ENCODE measurements at places on chromosomes 16 and 17.
A peak's percentile ranks its signal among the peaks of the same experiment; 100 is the strongest.

GRCh38 chr16:30430428-30430970 is 669 bp upstream of the DCTPP1 start:
- no peak for DNase-seq

GRCh38 chr16:67150833-67151396 is at the start of gene B3GNT9:
B3GNT9 (minus strand) TSS chr16:67150998; CDS start chr16:67150485, 513 bp downstream.
- peak; percentile 85 for DNase-seq

DNA sequence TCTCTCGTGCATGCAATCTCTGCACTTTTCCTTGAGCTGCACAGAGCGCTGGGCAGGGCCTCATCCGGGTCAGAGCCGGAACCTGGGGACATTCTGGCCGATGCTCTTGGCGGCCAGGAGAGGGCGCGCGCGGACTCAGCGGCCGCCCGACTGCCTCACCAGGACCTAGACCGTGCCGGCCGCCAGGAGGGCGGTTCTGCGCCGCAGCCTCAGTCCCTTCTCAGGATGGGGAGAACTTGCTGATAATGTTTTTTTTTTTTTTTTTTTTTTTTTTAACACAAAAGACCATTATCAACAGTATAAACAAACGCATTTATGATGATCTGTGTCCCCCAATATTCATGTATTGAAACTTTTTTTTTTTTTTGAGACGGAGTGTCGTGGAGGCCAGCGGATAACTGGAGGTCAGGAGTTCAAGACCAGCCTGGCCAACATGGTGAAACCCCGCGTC is 8.1 kb upstream of the FLYWCH2 start:
- DNase-seq = peak; percentile 74

- DNase-seq = no peak
Measured at GRCh38 chr16:58732545-58733247, 1.4 kb downstream of the GOT2 start.

- no peak for DNase-seq
Measured at GRCh38 chr16:3829631-3830536, 50.6 kb downstream of the CREBBP start.

DNA sequence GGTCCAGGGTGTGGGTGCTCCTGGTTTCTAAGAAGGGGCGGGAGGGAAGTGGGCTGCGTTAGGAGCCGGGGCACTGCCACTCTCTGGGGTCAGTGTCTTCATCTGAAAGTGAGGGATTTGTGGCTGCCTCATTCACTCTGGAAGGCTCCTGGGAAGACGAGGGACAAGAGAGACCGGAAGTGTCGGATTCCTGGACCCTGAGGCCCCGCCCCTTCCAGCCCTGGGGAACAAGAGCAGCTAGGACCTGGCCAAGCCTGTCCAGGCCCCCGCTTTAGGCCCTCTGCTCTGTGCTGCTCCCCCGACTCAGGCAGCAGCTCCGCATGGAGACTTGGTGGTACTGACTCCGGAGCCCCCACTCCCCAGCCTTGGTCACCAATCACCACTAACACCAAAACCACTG is 6.5 kb downstream of the LGALS3BP start:
- DNase-seq = no peak

DNA sequence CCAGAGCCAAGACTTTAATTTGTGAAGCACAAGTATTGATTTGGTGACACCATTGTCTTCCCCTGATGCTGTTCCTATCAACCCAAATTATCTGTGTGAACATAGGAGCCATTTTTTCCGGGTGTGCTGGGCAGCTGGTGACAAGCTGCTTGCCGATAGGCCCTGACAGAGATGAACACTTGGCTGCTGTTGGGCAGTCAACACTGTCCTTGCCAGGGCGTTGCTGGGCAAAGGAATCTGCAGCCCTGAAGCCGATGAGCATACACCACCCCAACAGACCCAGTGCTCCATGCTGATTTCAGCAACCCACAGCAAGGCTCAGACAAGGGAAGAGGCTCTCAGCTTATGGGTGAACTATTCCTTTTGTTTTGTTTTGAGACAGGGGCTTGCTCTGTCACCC is 105.4 kb downstream of the YPEL2 start:
- no peak for DNase-seq

DNA sequence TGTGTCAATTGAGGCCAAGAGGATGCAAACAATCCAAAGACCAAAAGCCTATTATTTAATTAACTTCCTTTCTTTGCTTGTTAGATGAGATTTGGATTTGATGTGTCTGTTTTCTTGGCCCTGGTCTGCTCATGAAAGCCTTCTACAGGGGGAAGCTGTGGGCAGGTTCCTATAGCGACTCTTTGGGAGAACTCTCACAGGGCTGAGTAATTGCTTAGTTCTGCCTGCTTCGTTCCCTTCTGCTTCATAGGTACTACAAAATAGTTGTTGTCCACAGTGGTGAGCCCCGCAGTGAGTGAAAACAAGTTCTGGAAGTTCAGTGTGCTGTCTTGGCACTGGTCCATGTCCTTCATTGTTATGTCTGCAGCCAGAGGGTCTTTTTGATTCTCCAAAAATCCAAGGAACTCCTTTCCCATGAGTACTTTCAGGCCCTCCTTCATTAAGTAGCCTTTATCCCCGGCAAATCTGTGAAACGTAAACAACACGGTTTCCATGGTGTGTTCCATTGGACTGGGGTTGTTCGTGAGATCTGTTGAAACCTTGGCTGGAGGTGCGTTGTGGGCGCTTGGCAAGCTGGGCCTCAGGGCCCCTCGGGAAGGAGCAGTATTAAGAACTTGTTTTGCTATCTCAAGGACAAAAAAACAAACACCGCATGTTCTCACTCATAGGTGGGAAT is 30.0 kb upstream of the ANKRD40CL start:
- DNase-seq = no peak

- peak; percentile 61 for DNase-seq
Measured at GRCh38 chr17:48351911-48352332, 78.1 kb downstream of the SKAP1 start.

DNA sequence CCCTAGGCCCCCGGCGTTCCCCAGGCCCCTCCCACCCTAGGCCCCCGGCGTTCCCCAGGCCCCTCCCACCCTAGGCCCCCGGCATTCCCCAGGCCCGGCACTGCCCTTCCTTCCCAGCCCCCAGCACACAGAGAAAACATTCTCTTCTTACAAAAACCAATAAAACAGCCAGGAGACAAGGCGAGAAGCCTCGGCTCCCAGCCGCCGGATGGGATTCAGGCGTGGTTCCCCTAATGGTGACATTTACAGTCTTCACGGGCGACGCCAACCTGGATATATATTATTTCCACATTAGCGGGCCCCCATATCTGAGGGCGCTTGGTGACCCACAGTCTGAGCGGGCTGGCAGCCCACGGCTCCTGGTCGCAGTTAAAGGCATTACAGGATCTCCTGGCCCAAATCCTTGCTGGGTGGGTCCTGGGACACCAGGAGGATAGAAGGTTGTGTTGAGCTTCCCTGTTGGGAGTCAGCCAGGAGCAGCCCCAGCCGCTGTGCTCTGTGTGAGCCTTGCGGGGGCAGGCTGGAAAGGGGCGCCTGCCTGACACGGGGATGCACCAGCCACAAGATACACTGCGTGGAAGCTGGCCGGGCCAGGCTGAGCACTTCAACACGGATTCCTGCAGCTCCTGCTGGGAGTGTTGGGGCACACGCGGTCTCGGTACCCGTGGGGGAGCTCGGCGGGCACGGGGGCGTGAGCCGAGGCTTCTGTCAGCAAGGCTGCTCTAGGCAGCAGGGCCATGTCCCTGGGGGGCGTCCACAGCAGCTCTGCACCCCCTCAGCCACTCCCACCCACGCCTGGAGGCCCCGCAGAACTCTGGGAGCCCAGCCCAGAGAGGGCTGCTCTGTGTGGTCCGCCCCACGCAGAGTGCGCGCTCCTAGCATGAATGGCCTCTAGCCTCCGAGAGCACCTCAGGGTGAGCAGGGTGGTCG is 83.7 kb downstream of the LMF1 start:
- no peak for DNase-seq

DNA sequence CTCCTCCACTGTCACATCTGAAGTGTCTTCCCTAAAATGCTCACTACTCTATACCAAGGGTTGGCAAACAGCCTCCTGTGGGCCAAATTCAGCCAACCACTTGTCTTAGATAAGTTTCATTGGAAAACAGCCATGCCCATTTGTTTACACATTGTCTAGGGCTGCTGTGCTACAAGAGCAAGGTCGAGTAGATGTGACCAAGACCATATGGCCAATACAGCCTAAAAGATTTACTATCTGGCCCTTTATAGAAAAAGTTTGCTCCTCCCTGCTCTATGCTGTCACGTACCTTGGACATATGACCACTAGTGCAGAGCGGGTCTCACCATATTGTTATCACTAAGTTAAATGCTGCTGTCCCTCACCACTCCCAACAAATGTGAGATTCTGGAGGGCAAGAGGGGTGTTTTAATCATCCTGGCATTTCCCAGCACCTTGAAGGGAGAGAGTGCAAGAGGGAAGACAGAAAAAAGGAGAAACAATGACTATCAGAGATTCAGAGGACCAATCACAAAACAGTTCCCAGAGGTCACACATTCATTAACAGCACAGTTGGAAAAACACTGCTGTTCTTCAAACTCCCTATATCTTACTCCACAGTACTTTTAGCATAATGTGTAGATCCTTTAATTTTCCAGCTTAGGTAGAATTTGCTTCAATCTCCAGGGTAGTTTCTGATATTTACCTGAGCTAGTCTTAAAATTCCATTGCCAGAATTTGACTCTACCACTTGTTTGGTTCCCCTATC is 13.2 kb downstream of the LSM12 start:
- DNase-seq = no peak

DNA sequence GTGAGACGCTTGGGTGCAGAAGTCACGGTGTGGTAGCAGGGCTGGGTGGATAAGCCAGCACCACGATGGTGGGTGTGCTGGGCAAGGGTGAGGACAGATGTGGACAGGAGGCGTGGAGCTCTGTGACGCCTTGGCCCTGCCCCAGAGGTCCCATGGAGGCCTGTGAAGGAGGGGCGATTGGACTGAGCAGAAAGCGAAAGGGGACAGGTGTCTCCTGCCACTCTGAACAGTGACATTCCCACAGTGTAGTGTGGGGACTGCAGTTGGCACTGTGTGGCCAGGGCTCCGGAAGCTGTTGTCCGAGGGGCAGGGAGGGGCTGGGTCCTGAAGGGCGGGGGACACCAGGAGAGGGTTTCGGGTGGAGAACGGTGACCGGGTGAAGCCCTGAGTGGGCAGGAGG is 7.3 kb downstream of the TBC1D24 start:
- DNase-seq = no peak

DNA sequence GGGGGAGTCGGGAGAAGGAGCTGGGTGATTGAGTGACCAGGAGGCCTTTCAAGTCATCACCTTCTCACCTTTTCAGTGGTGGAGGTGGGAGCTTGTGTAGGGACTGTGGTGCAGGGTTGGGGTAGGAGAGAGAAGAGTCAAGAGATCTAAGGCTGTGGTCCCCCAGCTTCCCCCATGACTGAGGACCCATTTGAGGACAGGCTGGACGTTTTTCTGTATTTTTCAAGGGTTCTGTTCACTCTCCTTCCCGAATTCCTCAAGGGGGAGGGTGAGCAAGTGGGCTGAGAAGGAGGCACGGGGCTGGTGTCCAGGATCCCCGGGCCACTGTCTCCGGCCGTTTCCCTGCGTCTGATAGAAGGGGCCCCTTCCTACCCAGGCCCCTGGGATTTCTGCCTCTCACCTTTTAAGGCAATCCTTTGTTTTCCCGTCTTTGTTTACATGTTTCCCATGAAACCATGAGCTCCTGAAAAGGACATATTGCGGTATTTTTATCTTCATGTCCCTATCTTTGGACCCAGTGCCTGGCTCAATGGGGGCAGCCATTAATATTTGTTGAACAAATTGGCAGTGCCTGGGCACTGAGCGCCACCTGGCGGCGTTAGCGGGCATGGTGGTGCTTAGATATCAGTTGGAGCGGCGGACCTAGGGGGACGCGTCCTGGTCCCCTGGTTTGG is 9.2 kb upstream of the CD300A start:
- peak; percentile 47 for DNase-seq

DNA sequence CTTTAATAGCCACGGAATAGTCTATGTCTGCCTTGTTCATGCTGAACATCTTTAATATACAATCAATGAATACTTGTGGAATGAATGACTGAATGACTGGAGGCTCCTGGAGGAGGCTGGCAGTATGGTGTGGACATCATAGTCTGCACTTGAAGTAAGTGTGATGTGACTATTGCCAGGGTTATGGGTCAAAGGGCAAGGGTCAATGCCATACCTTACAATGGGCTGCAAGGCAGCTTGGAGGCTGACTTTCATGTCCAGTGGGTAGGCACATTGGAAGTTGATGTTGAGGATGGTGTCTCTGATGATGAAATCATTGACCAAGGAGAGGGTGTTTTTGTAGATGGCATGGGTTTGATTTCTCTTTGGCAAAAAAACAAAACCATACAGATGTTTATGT is 7.9 kb downstream of the GP2 start:
- no peak for DNase-seq

DNA sequence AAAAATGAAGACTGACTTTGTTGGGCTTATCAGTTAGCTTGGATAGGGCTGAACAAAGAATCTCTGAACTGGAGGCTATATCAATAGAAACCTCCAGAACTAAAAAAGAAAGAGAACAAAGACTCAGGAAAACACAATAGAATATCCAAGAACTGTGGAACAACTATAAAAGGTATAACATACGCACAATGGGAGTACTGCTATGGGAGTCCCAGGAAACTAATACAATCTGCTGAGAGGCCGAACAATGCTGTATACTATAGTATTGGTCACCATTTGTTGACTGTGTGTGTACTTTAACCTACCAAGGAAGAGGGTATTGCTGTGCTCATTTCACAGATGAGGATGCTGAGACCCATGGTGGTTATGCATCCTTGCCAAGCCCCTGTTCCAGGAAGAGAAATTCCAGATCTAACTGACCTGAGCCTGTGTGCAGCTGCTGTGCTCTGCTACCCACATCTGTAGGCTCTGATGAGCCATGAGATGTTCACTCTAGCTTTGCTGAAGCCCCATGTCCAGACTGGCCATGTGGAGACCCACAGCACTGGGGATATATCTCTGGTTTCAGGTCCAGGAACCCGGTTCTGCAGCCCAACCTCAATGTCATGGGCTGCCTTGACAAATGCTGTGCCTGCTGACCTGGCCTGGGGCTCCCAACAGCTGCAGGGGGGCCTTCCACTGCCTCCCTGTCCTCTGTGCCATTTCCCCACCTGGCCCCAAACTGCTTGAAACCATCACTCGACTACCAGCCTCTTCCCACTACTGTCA is 254.3 kb upstream of the TNRC6C start:
- DNase-seq = no peak

DNA sequence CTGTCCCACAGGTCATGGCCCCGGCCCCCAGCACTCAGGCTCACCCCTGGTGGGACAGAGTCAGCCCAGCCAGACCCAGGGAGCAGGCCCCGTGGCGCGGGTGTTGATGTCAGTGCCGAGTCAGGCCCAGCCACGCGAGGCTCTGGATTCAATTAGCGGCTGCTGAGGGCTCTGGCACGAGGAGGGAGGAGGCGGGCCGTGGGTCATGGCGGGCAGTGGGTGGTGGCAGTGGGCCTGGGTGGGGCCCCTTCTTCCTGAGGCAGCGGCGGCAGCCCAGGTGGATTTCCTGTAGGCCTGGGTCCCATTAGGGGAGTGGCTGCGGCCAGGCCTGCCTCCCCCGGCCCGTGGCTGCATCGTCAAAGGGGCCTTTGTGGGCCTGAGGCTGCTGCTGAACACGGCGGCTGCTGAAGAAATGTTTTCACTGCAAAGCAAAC is 12.9 kb downstream of the VASN start:
- DNase-seq = no peak

- no peak for DNase-seq
Measured at GRCh38 chr16:56669005-56669839, at the start of gene MT1H. MT1H (plus strand) TSS chr16:56669814; CDS start chr16:56669885, 71 bp downstream.

- DNase-seq = no peak
Measured at GRCh38 chr16:6377956-6378355, 954.7 kb upstream of the RBFOX1 start.

- no peak for DNase-seq
Measured at GRCh38 chr17:19015428-19015827, 10.9 kb upstream of the FAM83G start.

GRCh38 chr16:58262592-58262991 is 32.2 kb downstream of the PRSS54 start:
- no peak for DNase-seq

- no peak for DNase-seq
Measured at GRCh38 chr16:69048328-69049120, 56.9 kb upstream of the HAS3 start.
